COR-L47 (cell line): ENCODE measurements at places on chromosomes 11 and 22.

GRCh38 chr11:86513746-86514373, 139.2 kb downstream of the CCDC81 start:
- DNase-seq = no peak

DNA sequence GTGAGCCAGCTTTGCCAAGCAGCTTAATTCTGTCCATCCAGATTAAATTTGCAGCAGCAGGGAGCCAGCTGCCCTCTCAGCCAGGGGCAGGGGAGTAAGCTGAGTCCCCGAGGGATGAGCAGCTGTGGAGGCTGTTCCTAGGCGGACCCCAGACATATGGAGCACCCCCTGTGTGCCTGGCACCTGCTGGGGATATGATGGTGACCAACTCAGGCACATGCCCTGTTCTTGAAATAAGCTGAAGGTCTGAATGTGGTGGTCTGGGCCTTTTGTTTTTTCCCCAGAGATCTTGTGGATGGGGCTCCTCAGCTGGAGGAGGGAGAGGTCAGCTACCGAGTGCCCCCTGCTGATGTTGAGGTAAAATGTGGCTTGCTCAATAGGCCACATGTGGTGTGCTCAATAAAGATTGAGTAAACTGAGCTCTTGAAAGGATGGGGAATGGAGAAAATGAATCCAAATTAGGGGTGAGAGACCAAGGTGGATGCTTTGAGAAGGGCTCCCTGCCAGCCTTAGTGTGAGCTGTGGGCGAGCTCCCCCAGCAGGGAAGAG, 103.3 kb upstream of the NNMT start:
- peak; percentile 40 for DNase-seq

DNA sequence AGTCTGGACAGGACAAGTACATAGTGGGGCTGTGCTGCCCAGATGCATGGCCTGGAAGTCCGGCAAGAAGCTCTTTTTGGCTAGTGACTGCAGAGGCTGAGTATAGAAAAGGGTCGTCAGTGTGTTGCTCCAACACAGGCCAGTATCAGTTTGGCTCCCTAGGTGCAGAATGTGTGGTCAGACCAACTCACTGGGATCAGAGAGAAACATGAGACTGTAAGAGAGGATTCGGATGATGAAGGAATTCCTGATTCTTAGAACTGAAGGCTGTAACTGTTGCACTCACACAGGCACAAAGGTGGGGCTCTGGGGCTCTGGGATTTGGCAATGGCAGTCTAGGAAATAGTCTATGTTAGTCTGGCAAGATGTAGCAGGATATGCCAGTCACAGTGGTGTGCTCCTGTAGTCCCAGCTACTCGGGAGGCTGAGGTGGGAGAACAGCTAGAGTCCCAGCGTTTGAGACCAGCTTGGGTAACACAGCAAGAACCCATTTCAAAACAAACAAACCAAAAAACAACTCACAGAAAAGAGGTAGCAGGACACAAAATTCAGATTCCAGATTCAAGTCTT, 11.1 kb upstream of the UPB1 start:
- DNase-seq = no peak

GRCh38 chr22:41445129-41446056, 1.2 kb downstream of the TOB2 start:
- peak; percentile 5 for DNase-seq
